Thoracic aorta endothelial cell (primary cell): ENCODE measurements at places on chromosomes 2 and 18. TPM values are rescaled to one million over a fixed set of nuclear protein-coding genes. Genes with fewer than 3 reads are reported as not detected.

Gene ELOA2
- total RNA-seq: not detected in 2 replicates

Gene LINC00305
- not detected in 2 replicates for total RNA-seq

Gene SPATS2L
- total RNA-seq: 52.8 and 56.6 TPM in 2 replicates

Gene ERFE
- 0.79 and 1.2 TPM in 2 replicates for total RNA-seq

Gene DSG1
- total RNA-seq: not detected in 2 replicates

Gene SERPINB2
- total RNA-seq: 28.1 and 37.5 TPM in 2 replicates

Gene PGAP1
- total RNA-seq: 19.7 and 26.9 TPM in 2 replicates

Gene CCNYL1
- 67.2 and 82.4 TPM in 2 replicates for total RNA-seq

Gene ASTL
- not detected in 2 replicates for total RNA-seq

Gene HOXD13
- not detected in 2 replicates for total RNA-seq

Gene IL36G
- total RNA-seq: not detected in 2 replicates

Gene SLC9A2
- under 0.01 TPM in 1 of 2 replicates, not detected in the other for total RNA-seq

Gene METAP1D
- 8.1 and 10.1 TPM in 2 replicates for total RNA-seq

Gene REG1B
- not detected in 2 replicates for total RNA-seq

Gene ARHGEF4
- under 0.01 TPM in 1 of 2 replicates, not detected in the other for total RNA-seq

Gene TPGS2
- 194 and 204 TPM in 2 replicates for total RNA-seq

Gene B3GNT7
- total RNA-seq: 0.13 and 0.50 TPM in 2 replicates

Gene SP5
- total RNA-seq: not detected in 2 replicates

Gene CD207
- not detected in 2 replicates for total RNA-seq

Gene PAX3
- total RNA-seq: not detected in 2 replicates

Gene DNER
- total RNA-seq: 0.07 and 0.13 TPM in 2 replicates

Gene BMP10
- not detected in 2 replicates for total RNA-seq

Gene CD8B2
- not detected in 2 replicates for total RNA-seq

Gene NEU2
- not detected in 2 replicates for total RNA-seq

Gene GCA
- total RNA-seq: 12.6 and 12.7 TPM in 2 replicates

Gene SLC39A6
- 15.4 and 16.7 TPM in 2 replicates for total RNA-seq

Gene FOXI3
- not detected in 2 replicates for total RNA-seq

Gene NDUFV2
- total RNA-seq: 211 and 234 TPM in 2 replicates

Gene UGT1A5
- not detected in 2 replicates for total RNA-seq

Gene GCG
- not detected in 2 replicates for total RNA-seq

Gene LRRC30
- not detected in 2 replicates for total RNA-seq

Gene SKOR2
- total RNA-seq: not detected in 2 replicates

Gene NCKAP5
- 0.50 and 1.5 TPM in 2 replicates for total RNA-seq

Gene CNTNAP5
- not detected in 2 replicates for total RNA-seq

Gene DPYSL5
- not detected in 2 replicates for total RNA-seq

Gene ZNF519
- total RNA-seq: 9.0 and 11.1 TPM in 2 replicates

Gene EPB41L3
- total RNA-seq: 129 and 167 TPM in 2 replicates

Gene TUBB8B
- total RNA-seq: not detected in 2 replicates

Gene CNGA3
- under 0.01 TPM in 1 of 2 replicates, not detected in the other for total RNA-seq

Gene WDR12
- 56.8 and 59.3 TPM in 2 replicates for total RNA-seq

Gene MYO7B
- total RNA-seq: 0.14 TPM in 1 of 2 replicates, not detected in the other

Gene PRKAG3
- total RNA-seq: not detected in 2 replicates
